ENCODE measurements at places on chromosomes 12 and 14.

DNA sequence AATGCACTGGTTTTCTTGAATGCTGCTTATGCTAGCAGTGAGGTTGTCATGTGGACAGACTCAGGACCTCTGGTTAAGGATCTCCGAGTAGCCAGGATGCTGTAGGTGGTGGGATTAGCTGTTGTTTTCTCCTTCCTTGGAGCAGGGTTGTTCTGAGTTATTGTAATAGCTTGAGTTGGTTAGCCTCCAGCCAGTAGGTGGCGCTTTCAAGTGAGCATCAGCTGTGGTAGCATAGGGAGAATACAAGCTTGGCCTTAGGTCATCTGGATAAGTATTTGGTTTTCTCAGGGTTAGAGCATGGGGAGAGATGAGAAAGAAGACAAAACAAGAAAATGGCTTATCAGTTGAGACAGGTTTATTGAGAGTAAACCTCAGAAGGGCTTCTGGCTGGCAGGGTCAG lies 299.7 kb upstream of the FBXO33 start:
- DNase-seq: no peak

DNA sequence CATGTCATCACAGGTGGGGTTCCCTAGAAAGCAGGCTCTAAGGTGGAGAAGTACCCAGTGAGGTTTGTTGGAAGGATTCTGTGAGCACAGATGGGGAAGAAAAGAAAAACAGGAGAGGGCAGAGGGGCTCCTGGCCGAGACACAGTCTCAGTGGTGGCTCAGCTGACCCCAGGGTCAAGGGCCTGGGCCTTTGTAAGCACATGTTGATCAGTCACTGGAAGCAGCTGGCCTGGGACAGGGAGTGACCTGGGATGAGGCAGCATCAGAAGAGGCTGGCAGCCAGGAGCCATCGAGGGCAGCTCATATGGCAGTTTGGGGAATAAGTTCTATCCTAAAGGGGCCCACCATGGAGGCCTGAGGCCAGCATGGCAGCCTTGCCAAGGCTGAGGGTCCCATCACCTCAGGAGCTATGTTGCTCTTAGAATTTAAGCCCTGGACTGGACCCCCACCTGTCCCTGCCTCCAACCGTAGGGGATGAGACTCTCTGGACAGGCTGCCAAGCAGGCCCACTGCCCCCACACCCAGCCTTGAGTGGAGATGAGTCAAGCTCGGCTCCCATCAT lies 6.3 kb upstream of the TMEM179 start:
- no peak for DNase-seq

GRCh38 chr12:26648584-26648983 lies 184.4 kb downstream of the ITPR2 start:
- DNase-seq: peak; percentile 83

- DNase-seq: no peak
Measured at GRCh38 chr12:87847147-87847546, 182.1 kb downstream of the C12orf50 start.

DNA sequence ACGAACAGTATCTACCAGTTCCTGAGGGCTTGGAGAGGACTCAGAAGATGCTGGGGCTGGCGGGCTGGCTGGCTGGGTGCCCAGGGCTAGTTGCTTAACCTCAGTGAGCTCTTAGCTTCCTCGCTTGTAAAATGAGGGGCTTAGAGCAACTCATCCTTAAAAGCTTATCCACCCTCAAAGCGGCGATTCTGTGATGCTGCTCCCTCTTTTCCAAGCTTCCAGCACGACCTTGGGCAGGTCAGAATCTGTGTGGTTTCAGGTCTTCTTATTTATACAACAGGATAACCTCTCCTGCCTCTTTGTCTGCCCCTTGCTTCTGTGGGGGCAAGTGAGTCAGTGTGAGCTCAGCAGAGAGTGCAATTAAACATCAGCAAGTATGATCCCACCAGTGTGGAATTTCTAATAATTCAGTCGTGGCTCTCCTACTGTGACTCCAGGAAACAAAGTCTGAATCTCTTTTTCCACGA lies 281.8 kb downstream of the KSR2 start:
- DNase-seq: peak; percentile 87

GRCh38 chr12:39618701-39619100 lies 902 bp downstream of the ABCD2 start:
- no peak for DNase-seq

DNA sequence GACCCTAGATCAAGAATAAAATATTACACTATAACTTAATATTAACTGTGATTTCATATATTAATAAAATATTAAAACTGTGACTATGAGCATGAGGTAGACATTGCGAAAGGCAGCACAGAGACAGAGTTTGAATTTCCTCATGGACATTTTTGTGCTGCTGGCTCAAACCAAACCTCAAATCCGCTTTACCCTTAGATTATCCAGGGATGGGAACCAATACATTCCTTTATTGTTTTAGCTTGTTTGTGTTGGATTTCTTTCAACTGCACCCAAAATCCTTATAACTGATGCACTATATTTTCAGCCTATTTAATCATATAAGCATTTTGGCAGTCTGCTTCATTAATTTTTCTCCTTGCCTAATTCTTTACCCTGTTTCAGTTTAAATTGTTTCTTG lies 436.7 kb downstream of the ATP23 start:
- DNase-seq: peak; percentile 33

Data from fibroblast of mammary gland (primary cell).